Fibroblast of skin of right biceps (primary cell): ENCODE measurements at places on chromosomes 7 and 10.

GRCh38 chr10:79322616-79323543, 24.4 kb upstream of the PPIF start:
- DNase-seq = peak; percentile 97

DNA sequence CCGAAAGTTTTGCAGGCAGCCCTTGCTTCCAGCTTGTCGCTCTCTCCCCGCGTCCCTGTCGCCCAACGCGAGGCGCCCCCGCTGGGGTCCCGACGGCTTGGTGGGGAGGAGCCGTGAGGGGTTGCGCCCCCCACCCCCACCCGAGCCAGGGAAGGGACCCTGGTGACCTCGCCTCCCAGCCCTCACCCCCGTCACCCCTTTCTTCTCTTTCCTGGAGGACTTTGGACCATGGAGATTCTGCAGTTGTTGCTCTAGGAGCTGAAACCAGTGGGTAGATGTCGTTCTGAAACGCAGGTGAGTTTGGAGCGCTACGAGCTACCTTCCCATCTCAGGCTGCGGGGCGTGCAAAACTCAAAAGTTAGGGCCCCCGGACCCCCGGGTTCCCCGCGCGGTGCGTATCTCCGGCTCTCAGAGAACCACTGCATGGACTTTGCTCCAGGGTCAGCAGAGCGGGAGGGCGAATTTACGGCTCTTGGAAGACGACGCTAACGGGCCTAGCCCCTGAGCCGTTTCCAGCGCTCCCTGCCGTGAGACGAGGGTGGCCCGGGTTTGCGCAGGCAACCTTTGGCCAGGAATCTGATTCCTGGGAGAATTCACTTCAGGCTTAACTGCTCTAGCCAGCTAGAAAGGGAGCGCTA, 684 bp upstream of the ATXN7L1 start:
- DNase-seq = peak; percentile 41

DNA sequence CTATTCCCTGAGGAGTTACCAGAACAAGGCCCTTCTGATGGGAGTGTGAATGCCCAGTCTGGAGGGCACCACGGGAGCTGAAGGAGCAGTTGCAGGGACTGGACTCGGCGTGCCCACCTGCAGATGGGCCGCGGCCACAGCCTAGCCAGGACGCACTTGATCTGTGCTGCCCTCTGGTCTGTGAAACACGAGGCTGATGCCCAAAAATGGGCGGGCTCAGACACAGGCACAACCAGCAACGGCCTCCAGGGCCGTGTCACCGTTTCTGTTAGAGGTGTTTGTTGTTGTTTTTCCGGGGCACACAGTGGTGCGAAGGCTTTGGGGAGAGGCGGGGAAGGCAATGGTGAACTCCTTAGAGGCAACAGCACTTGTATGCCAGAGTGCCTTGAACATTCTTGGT, 235.8 kb downstream of the DNAJB6 start:
- no peak for DNase-seq

- DNase-seq = no peak
These were observed 10.2 kb downstream of the PDCD4 start for GRCh38 chr10:110881905-110882304.

DNA sequence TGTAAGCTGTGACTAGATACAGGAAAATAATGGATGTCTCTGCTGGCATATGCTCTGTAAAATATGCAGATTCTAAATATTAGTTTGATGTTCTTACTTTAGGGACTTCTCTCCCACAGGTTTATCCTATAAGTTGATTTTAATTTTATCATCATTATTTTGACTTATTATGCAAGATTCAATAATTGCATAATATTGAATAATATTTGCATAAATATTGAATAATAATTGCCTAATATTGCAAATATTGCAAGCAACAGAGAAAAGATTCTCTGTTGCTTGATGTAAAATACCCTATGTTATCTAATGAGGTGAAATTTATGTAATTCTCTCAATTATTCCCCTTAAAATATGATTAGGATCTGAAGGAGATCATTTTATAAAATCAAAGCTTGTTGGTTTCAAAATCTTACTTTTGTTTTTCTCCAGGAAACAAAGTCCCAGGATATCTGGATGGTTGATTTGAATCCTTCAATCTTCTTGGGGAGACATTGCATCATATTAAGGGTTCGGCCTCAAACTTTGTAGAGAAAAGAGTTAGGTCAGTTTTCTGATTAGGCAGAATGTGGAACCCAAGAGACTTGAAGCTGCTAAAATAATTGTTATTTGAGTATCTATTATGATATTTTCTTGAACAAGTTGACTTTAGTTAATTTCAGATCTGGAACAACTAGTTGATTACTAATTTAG, 92.8 kb upstream of the MTPN start:
- no peak for DNase-seq

DNA sequence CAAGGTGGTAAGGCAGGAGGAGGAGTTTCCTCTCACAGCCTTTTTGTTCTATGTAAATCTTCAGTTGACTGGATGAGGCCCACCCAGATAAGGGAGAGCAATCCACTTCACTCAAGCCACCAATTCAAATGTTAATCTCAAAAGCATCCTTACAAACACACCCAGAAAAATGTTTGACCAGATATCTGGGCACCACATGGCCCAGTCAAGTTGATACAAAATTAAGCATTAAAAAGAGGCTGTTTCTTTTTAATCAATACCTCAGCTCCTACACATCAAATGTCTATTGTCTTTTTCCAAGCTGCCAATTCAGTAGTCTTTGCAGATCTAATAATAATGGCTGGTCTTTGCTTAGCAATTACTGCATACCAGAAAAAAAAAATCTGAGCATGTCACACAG, 18.0 kb upstream of the LYZL1 start:
- DNase-seq = no peak
